SHP77 (cell line): ENCODE measurements at places on chromosomes 13 and 19.

DNA sequence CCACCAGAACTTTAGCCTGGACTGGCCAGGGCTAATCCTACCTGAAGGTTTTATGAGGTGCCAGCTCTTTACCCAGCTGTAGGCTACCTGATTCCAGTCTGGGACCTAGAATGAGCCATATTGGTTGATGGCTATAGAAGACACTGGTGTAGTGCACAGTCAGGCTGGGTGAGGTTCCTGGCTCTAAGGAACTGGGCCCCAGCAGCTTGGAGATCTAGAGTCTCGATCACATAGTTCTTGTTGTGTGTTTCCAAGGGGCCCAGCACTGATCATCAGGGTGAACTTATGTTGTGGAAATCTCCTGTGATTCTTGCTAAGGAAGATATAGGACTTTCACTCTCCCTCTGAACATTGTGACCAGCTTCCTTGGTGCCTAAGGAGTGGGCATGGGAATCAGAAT lies 236.3 kb downstream of the ZNF536 start:
- DNase-seq, result no peak

DNA sequence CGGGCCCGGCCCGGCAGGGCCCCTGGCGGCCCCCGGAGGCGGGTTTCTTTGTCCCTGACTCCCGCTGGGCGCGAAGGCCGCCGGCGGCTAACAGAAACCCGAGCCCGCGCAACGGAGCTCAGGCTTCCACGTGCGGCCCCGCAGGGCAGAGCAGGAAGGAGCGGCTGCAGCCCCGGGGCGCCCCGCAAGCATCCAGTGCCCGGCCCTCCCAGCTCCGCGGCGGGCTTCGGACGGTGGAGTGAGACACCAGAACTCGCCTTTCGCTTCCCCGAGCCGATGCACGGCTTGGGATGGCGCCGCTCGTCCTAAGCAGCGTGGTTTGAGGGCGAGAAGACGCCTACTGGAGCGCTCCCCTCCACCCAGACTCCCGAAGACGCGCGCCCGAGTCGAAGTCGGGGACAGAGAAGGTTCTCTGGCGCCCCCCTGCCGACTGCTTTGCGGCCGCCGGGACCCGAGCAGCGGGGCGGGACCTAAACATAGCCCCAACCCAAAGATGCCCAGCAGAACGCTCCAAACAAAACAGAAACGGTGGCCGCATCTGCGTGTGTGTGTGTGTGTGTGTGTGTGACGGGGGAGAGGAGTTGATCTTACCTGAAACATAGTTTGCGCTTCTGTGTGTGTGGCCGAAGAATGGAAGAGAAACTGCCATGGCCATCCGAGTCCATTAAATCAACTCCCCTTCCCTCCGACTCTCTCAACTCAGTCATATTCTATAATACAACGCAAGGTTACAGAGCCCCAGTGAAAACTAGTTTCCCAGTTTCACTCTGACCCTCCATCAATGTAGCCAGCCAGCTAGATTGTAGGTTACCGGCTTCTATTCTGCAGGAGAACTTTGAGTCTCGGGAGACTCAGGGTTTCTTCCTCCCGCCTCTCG lies 629 bp upstream of the FGF9 start:
- peak; percentile 64 for DNase-seq

DNA sequence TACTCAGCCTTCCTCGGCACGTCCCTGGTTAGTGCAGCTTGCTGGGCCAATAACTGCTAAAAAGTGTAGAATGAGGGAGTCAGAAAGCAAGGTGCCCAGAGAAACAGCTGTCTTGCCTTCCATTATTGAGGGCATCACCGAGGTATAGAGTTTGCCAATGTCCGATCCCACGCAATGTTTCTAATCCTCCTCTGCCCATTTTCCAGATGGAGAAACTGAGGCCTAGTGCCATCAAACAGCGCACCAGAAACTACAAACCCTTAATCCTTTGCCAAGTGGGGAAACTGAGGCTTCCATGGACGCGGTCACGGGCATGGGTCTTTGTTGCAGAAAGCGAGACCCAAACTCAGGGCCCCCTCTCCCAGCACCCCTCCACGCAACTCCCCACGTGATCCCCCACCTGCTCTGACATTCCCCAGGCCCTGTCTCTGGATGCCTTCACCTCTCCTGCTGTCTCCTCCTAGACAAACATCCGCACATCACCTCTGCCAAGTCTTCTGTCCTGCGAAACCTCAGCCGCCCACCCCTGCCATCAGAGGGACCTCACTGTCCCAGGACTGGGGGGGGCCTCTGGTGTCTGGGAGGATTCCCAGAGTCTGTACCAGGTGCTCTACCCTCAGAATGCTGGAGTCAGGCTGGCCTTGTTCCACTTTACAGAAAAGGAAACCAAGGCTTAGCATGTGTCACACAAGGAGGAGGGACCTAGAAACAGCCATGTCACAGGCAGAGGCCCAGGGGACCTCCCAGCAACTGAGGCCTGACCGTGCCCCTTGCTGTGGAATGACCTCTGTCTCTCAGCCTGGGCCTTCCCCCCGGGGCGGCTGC lies 930 bp upstream of the PDE4C start:
- no peak for DNase-seq

GRCh38 chr13:46643165-46643777 lies 90.3 kb downstream of the LRCH1 start:
- DNase-seq, result no peak

DNA sequence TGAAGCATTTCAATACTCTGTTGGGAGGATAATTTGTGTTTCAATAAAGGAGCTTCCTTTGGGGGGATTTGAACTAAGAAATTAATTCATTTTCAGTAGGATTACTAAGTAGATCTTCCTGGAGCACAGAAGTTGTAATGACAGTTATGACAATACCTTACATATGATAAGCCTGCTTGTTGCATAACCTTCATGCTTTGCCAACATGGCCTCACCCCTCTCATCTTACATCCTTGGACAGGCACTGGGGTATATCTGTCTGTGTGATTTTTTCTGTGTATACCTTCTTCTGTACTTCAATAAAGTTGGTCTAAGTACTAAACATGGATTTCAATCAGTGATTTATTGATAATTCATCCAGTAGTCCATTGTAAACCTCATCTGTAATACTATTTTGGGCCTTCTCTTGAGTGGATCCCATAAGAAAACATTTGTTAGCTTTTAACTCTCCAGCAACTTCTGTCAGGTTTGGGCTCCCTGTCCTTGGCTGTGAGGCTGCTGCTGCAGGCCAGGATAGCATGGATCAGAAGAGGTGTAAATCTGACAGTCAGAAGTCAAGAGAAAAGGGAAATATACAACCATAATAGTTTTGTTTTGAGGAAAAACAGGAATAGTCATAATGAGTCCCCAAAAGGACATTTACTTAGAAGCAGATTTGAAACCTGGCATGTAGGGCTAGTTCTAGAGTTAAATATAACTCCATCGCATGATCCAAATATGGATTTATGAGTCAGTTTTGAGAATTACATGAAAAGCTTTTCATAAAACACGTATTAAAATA lies 422.2 kb downstream of the KLF5 start:
- no peak for DNase-seq

- DNase-seq, result no peak
Measured at GRCh38 chr19:57559008-57559403, 657 bp downstream of the ZNF550 start.

DNA sequence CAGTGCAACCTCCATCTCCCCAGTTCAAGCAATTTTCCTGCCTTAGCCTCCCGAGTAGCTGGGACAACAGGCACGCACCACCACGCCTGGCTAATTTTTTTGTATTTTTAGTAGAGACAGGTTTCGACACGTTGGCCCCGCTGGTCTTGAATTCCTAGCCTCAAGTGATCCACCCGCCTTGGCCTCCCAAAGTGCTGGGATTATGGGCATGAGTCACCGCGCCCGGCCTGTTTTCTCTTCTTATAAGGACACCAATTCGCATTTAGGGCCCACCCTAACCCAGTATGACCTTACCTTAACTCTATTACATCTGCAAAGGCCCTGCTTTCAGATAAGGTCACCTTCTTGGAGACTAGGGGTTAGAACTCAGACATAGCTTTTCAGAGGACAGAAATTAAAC lies 35.1 kb downstream of the TMEM161A start:
- DNase-seq, result no peak

- no peak for DNase-seq
Measured at GRCh38 chr13:37106642-37107041, 1.2 kb upstream of the CSNK1A1L start.

DNA sequence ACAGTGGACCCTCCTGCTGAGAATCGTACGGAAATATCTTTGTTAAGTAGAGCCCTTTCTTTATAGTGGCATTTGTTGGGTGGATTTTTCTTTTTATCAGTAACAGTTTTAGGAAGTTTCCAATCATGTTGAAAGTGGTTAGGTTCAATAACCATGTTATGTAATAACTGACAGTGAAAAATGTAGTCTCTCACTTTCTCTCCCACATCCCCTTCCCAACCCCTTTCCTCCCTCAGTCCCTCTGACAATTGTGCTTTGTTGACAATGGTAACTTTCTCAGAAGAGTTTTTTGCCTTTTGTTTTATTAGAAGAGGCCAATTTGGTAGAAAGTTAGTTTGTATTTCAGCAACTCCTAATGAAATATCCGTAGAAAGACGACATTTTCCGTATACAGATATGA lies 77.8 kb upstream of the SLAIN1 start:
- no peak for DNase-seq

GRCh38 chr13:112253631-112254030 lies 122.5 kb upstream of the SPACA7 start:
- no peak for DNase-seq

DNA sequence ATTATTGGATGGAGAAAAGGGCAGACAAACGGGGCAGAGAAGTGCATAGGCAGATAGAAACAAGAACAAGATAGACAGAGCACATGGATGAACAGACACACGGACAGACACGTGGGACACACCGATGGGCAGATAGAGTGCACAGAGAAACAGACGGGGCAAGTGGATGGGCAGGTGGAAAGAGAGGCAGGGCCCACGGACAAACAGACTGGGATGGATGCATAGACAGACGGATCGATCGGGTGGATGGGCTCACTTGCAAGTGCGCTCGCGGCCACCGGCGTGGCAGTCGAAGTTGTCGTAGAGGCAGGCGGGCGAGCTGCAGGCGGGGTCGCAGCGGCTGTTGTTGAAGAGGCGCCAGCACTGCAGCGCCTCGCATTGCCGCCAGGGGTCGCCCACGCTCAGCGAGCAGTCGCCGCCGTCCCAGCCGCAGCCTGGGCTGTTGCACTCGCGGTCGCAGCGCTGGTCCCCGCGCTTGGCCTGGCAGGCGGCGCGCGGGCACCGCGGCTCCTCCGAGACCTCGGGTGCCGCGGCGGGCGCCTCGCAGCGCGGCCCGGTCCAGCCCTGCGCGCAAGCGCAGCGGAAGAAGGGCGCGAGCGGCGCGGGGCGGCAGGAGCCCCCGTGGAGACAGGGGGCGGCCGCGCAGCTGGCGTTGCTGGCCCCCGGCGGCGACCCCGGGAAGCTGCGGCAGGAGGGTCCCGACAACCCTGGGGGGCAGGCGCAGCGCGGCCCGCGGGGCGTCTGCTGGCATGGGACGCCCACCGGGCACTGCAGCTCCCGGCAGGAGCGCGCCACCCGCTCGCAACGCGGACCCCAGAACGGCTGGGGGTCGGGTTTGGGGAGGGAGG lies 23.3 kb downstream of the NOTCH3 start:
- DNase-seq, result peak; percentile 52

DNA sequence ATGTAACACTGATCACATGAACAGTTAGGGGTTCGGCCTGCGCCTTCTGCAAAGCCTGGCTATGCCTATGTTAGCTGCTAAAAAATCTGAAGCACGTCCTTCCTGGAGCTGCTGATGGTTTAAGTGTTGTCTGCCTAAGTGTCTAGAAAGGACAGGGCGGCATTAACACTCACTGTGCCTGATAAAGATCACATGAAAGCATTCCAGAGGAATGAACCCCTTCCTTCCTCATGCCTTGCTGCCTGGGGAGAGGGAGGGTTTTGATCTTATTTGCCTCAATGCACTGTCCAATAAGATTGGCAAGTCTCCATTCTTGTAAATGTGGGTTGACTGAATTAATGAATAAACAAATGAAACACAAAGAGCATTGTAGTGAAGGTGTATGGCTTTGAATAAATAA lies 5.2 kb downstream of the DOCK9 start:
- no peak for DNase-seq

DNA sequence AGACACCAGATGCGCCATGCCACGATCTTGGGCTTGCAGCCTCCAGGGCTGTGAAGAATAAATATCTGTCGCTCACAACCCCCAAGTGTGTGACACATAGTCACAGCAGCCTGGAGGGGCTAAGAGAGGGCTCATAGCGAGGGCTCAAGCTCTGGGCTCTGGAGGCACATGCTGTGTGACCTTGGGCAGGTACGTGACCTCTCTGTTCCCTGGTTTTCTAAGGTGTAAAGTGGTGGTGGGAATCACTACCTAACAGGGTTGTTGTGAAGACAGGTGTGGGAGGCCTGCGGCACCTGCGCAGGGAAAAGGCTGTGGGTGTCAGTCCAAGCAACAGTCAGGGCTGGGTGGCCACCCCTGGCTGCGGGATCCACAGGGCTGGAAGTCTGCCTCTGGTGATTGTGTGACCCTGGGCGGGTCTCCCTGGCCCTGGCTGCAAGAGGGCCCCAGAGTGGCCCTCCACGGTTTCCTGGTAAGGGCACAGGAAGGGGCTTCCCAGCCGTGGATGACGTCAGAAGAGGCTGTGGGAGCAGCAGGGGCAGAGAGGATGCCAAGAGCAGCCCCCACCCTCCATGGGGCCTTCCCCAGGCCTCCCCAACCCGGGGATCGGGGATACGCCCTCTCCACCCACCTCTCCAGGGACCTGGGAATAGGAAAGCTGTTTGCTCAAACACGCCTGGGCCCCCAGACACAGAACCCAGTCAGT lies 218.8 kb upstream of the SGCG start:
- DNase-seq, result no peak

- DNase-seq, result no peak
Measured at GRCh38 chr13:44778761-44779484, 202.8 kb upstream of the TSC22D1 start.
